ENCODE measurements at places on chromosomes 12 and 14. TPM values are rescaled to one million over a fixed set of nuclear protein-coding genes. Genes with fewer than 3 reads are reported as not detected.

FAM181A gene
- not detected for total RNA-seq

FLRT2 gene
- 181 TPM for total RNA-seq

GPRC5D gene
- total RNA-seq = not detected

TCL1B gene
- total RNA-seq = not detected

NTS gene
- total RNA-seq = not detected

NAV3 gene
- 8.5 TPM for total RNA-seq

OR6C1 gene
- not detected for total RNA-seq

DNA sequence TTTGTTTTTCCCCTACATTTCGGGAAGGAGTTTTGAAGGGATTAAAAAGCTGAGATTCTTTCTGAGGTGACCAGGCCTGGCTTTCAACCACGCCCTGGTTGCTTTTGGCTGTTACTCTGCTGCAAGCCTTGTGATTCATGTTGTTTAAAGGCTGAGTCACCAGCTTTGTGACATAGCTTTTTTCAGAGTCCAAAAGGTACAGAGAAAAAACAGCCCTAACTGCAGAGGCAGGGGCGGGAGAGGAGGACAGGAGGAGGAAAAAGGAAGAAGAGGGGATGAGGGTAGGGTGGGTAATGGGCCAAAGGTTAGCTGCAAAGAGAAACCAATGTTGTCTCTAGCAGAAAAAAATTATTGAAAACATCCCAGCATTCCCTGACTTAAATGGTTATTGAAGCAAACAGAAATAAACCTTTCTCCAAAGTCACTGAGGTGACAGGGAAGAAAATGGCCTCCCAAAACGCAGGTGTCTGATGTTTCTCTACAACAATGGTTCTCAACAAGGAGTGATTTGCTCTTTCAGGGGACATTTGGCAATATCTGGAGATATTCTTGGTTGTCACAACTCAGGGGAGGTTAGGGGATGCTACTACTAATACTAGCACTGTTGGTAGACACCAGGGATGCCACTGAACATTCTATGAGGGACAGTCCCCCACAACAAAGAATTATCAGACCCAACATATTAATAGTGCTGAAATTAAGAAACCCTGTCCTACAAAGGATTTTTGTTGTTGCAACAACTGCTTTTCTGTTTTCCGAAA is 2.1 kb upstream of the UBC start:
- DNase-seq = no peak
- H3K4me1 ChIP-seq = peaks cover 77% of the 10 kb centered on the region
- H3K27me3 ChIP-seq = no peaks in the 10 kb centered on the region
- H3K27ac ChIP-seq = peak overlapping the region; percentile 98

DNA sequence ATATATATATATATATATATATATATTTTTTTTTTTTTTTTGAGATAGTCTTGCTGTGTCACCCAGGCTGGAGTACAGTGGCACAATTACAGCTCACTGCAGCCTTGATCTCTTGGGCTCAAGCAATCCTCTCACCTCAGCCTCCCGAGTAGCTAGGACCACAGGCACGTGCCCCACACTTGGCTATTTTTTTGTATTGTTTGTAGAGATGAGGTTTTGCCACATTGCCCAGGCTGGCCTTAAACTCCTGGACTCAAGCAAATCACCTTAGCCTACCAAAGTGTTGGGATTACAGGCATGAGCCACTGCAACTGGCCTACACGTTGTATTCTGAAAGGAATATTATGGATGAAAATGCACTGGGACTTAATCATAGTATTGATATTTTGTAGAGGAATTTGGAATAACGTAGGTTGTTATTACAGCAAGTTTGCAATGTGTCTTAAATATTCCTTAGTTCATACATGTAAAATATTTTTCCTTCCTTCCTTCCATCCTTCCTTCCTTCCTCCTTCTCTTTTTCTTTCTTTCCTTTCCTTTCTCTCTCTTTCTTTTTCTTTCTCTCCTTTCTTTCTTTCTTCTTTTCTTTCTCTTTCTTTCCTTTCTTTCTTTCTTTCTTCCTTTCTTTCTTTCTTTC is 862 bp downstream of the KLRB1 start:
- H3K36me3 ChIP-seq = no peaks in the 10 kb centered on the region
- H3K4me3 ChIP-seq = no peak overlapping the region
- DNase-seq = no peak
- H3K27ac ChIP-seq = no peak overlapping the region
- no peaks in the 10 kb centered on the region for H3K4me1 ChIP-seq
- H3K27me3 ChIP-seq = no peaks in the 10 kb centered on the region

DNA sequence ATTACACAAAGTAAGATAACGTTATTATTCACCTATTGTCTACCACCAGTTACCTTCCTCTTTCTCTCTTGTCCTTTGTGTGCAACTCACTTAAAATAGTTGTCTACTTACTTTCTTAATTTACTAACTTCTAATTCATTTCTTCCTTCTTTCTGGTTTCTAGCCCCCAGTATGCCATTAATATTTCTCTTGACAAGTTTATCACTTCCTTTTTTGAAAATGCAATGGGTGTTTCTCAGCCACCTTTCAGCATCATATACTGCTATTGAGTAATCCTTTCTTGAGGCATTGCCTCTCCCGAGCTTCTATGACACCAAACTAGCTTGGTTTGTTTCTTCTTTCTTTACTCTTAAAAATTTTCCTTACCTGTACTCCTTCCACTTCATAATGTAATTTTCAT is 633.6 kb downstream of the TMTC2 start:
- no peak overlapping the region for H3K4me3 ChIP-seq
- DNase-seq = no peak
- H3K36me3 ChIP-seq = no peaks in the 10 kb centered on the region
- H3K27me3 ChIP-seq = no peaks in the 10 kb centered on the region
- H3K27ac ChIP-seq = no peak overlapping the region
- no peaks in the 10 kb centered on the region for H3K4me1 ChIP-seq

DNA sequence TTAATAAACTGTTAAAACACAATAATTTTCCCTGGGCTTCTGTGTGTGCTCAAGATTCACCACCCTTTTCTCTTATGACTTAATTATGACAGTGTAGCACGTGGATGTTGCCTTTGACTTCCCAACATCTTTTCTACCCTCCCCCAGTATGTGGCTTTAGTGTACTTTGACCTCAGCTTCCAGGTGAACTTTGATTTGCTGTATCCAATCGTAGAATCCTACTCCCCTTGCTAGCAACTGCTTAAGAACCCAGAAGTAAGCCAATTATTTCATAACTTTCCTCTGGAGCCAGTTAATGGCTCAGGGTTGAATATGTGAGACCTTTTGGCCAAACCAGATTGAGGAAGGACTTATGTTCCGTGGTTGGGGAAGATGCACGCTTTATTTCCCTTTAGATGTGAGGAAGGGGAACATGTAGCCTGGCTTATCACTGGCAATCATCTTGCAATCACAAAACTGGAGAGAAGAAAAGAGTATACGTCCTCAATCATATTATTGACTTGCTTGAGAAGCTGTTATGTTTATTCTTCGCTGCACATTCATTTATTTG is 259.6 kb upstream of the ATP2B1 start:
- no peak overlapping the region for H3K27ac ChIP-seq
- H3K27me3 ChIP-seq = no peaks in the 10 kb centered on the region
- H3K36me3 ChIP-seq = no peaks in the 10 kb centered on the region
- no peak for DNase-seq
- no peak overlapping the region for H3K4me3 ChIP-seq

- no peaks in the 10 kb centered on the region for H3K4me1 ChIP-seq
- no peak for DNase-seq
- no peak overlapping the region for H3K4me3 ChIP-seq
- H3K27me3 ChIP-seq = peaks cover 27% of the 10 kb centered on the region
Measured at GRCh38 chr12:67155863-67156262, 113.3 kb upstream of the CAND1 start.

DNA sequence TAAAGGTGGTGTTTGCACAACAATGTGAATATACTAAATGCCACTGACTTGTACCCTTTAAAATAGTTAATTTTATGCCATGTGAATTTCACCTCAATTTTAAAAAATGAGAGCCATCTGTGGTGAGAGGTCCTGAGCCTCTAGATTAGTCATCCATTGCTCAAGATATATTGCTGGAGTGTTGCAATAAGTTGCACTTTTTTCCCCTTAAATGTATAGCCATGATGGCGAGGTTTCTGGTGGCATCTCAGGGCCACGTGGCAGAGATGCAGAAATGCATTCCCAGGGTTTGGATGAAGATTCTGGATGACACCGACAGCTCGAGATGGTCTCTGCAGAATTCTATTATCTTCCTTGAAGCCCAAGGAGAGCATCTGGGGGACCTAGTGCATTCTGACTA is 153.7 kb downstream of the AACS start:
- no peaks in the 10 kb centered on the region for H3K27me3 ChIP-seq
- no peak overlapping the region for H3K27ac ChIP-seq
- no peaks in the 10 kb centered on the region for H3K36me3 ChIP-seq
- DNase-seq = no peak
- no peaks in the 10 kb centered on the region for H3K4me1 ChIP-seq

DNA sequence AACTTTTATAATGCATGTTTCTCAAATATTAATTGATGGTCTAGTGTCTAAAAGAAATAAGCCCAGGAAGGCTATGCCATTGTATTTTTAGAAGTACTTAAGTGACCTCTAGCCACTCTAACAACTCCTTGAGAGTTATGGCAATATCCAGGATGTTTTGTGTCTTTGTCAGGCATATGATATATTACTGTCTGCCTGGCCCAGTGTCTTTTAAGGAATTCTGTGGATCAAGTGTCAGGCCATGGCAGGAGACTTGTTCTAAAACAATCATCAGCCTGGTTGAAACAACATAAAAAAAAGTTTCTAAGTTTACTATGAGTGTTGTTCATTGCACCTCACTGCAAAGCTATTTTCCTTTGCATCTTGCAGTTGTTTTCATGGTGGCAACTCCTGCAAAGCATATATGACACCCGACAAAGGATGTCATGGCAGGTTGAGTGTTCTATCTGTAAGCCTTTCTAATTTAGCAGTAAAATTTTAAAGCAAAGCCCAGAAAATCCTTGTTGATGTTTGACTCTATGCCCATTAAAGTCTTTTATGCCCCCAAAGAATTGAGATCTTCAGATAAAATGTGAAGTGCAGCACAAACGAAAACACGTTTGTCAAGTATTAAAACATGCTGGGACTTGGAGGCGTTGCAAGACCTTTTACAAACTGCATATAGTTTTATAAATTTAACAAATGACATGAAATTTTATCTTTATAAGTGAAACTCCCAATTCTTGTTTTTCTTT is 89.5 kb upstream of the SLC38A2 start:
- no peak overlapping the region for H3K4me3 ChIP-seq
- DNase-seq = no peak
- H3K27me3 ChIP-seq = no peaks in the 10 kb centered on the region
- H3K36me3 ChIP-seq = peaks cover 6% of the 10 kb centered on the region

DNA sequence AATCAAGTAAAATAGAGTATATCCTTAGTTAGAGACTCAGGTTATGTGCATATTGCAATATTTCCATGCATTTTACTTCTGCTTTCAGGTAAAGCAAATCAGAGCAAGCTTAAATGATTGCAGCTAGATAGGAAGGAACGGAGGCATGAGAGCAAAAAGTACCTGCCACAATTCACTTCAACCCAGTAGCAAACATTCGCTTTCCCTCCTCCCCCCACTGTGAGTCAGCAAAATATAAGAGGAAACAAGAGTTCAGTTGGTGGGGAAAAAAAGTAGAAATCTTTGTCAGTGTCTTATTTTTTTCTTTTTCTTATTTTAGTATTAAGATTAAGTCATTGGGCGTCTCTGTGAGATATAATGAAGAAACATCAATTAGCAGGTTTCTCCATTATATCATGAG is 475.4 kb downstream of the NPAS3 start:
- DNase-seq = no peak
- H3K4me1 ChIP-seq = no peaks in the 10 kb centered on the region
- H3K27me3 ChIP-seq = peaks cover 2% of the 10 kb centered on the region
- H3K27ac ChIP-seq = no peak overlapping the region

DNA sequence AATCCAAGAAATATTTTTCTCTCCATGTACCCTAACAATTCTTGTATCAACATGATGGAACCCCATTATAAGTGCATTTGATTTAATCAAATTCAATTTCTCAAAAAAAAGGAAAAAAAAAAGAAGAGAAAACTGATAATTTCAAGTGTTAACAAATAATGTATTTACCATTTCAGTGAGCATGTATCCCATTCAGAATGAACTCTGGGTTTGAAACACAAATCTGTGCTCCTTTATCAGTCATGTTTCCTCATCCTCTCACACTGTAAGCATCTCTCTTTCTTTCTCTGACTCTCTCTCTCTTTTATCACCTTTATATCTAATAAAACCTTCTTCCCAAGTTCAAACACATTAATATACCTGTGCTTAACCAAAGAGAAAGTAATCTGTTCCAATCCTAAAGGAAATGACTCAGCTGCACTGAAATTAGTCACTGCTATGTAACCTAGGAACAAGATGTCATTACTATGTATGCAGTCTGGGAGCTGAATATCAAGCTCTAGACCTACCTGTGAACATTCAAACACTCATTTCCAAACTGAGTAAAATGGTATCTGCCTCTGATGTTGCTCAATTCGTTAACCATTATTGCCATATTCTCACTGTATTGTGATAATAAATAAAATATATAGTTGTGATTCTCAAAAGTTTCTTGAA is 135.0 kb upstream of the LRIG3 start:
- no peak for DNase-seq
- H3K4me3 ChIP-seq = no peak overlapping the region
- no peaks in the 10 kb centered on the region for H3K27me3 ChIP-seq
- peaks cover 8% of the 10 kb centered on the region for H3K4me1 ChIP-seq

- H3K27ac ChIP-seq = peak overlapping the region; percentile 38
- H3K27me3 ChIP-seq = no peaks in the 10 kb centered on the region
- peaks cover 50% of the 10 kb centered on the region for H3K4me1 ChIP-seq
- peaks cover 24% of the 10 kb centered on the region for H3K36me3 ChIP-seq
Measured at GRCh38 chr12:62738616-62739015, 196.3 kb downstream of the PPM1H start.

DNA sequence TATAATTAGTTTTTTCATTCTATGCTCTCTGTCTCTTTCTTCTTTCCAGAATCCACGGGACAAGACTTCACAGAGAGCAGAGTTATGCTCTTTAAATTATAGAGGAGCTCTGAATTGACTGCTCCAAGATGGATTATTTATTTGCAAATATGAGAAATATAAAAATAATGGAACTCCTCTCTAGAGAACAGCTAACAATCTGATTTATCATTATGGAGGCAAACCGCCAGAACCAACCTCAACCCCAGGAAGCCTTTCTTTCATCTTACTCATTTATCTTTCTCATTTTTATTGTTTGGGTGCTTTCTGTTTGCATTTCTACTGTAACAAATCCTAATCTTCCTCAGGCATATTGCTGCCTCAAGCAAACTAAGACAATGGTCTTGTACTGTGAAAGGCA is 216.5 kb downstream of the C12orf50 start:
- peak overlapping the region; percentile 48 for H3K27ac ChIP-seq
- peaks cover 74% of the 10 kb centered on the region for H3K4me1 ChIP-seq
- no peak for DNase-seq
- H3K27me3 ChIP-seq = no peaks in the 10 kb centered on the region
- H3K36me3 ChIP-seq = no peaks in the 10 kb centered on the region

- H3K27me3 ChIP-seq = peaks cover 14% of the 10 kb centered on the region
- no peak overlapping the region for H3K27ac ChIP-seq
- H3K4me1 ChIP-seq = no peaks in the 10 kb centered on the region
- H3K4me3 ChIP-seq = no peak overlapping the region
Measured at GRCh38 chr14:100775831-100776591, 49.3 kb downstream of the DLK1 start.

GRCh38 chr12:66663611-66664010 is 15.3 kb downstream of the GRIP1 start:
- no peak for DNase-seq
- no peaks in the 10 kb centered on the region for H3K36me3 ChIP-seq
- peaks cover 3% of the 10 kb centered on the region for H3K27me3 ChIP-seq
